ENCODE measurements at places on chromosomes 16 and 17.
A peak's percentile ranks its signal among the peaks of the same experiment; 100 is the strongest.

GRCh38 chr16:1645914-1646525 lies 32.1 kb upstream of the JPT2 start:
- no peak for DNase-seq

DNA sequence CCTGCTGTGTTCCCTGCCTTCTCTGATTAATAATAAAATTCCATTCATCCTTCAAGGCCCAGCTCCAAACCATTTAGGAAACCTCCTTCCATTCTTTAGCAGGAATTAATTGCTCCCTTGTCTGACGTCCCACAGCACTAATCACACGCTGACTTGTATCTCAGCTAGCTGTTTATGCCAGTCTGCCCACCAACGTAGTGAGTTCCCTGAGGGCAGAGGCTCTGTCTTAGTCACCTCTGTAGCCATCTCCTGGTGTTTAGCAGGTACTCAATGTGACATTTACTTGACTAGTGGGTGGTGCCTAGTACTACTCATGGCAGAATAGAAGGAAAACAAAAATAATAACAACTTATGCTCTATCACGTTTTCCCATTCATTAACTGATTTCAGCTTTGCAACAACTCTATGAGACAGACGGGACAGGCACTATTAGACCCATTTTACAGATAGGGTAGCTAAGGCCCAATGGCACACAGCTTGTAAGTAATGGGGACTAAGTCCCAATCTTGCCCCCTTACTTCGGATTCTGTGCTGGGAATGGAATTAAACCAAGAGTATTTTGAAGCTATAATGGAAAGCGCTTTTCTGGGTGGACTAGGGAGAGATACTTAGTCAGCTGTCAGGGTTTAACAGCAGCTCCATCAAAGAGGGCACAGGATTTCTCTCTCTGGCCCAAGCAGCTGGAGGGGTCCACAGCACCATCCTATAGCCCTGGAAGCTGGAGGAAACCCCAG lies 931 bp upstream of the WIPF2 start:
- no peak for DNase-seq

- no peak for DNase-seq
Observed at GRCh38 chr16:13005721-13006247, 104.4 kb downstream of the SHISA9 start.

DNA sequence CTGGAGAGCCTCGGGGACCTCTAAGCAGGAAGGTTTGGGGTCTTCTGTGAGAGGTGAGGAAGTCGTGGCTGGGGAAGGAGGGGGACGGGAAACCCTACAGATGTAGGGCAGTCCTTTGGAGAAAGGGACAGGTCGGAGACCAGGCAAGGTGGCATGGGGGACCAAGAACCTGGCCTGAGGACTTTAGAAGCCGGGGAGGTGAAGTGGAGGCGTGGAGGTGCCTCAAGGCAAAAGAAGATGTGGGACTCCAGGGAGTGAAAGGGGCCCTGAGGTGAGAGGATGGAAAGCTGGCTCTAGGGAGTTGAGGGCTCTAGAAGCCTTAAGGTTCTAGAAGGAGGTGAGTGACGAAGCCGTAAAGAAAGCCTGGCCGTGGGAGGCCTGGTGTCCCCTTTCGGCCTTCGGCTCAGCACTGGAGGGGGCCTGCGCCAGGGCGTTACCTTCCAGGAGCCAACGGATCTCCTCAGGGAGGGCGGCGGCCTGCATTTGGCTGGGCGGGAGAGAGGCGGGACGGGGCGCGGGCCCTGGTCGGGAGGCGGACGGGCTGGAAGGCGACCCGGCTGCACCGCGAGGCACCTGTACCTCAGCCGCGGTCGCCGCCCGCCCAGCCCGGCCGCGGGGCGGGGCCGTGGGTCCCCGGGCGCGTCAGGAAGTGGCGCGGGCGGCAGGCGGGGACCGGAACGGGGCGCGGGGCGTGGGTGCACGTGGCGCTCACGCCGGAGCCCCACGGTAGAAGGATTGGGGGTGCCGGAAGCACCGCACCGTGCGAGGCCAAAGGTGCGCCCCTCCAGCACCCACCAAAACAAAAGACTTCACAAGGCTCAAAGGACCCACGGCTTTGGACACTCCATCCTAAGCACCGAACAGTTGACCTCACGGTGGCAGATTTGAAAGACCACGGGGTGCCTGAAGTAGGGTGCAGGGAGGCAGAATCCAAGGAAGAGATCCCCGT lies at the start of gene SKAP1:
SKAP1 (minus strand) TSS at position 577 of the 949 bp plus-strand sequence.
- DNase-seq = no peak

GRCh38 chr17:57385975-57386374 lies 129.7 kb downstream of the MSI2 start:
- no peak for DNase-seq

DNA sequence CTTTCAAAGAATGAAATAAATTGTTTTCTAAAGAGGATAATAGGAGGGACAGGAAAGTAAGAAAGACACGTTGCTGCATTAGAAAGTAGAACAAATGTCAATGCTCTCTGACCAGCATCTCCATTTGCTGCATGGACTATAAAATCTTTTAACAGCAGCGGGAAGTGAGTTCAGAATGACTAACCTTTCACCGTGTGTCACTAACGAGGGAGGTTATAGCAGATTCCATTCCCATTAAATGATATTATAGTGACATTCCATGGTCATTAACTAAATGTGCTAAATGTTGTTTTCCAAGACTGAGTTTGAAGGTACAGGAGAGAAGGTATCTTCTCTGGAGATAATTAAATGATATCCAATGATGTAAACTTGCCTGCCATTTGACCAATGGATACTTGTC lies 127.1 kb upstream of the HS3ST3A1 start:
- DNase-seq = no peak

GRCh38 chr17:49699966-49700575 lies 7.7 kb downstream of the SLC35B1 start:
- DNase-seq = no peak

DNA sequence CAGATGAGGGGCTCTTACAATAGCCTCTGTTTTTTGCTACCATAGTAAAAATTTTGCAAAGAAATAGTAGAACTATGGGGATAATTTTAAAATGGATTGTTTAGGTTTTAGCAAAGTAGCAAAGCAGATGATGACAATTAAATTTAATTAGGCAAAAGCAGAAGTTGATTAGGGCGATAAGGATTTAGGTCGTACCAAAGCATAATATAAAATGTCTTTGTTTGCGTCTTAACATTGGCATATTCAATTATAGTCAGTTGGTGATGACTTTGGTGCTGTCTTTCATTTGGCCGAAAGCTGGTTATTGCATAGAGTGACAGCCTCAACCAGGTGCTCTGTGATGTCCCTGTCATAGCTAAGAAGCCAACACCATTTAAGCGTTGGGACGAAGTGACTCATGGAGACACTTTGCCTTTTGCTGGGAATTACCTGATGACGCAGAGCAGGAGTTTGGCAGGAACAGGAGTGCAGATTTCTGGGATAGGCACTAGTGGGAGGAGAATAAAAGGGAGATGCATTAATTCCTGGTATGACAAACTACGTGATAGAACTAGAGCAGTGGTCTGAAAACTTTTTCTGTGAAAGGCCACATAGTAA lies 38.3 kb downstream of the MAP2K6 start:
- DNase-seq = no peak

DNA sequence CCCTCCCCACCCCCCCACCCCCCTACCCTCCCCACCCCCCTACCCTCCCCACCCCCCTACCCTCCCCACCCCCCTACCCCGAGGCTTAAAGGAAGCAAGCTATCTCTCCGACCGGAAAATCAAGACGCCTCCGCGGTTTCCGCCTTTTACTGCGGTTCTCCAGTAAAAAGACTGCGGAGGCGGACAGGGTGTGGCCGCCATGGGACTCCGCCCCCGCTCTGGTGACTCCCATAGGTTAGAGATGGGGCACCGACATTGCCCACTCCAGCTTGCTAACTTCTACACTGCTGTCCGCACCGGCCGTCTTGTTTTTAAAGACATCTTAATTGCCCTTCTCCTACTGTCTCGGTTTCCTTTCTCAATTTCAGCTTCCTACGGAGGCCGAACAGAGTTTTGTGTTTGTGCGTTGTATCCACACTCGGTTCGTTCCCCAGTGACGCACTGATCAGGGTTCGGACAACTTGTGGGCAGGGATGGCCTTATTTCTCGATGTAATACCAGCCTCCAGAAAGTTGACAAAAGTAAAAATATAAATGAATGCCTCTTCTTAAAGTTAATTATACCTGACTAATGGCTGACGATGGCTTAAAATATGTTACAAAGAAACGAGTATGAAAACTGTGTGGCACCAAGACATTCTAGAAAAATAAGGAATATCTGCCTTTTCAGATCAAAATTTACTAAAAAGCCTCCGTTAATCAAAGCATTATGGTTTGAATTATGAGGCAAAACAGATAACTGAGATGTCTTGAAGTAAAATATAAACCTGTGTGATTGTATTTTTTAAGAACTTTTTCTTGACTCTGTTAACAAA lies 1.1 kb upstream of the ZNF200 start:
- no peak for DNase-seq

DNA sequence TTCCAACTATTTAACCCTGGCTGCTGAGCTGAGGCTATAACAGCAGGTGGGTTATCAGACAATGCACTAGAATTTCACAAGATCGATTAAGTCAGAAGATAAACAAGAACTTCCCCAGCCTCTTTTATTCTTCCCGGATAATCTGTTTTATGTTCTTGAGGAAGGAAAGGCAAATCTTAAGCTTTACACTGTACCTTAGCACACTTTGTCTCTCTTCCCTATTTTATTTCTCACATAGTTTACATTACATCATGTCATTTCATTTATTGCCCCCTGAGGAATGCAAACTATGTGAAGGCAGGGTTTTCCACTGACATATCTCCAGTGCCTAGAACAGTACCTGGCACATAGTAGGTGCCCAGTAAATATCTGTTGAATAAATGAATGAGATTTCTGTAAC lies 139.6 kb downstream of the SKAP1 start:
- DNase-seq = no peak

GRCh38 chr17:21240369-21241055 lies 12.7 kb downstream of the NATD1 start:
- no peak for DNase-seq

GRCh38 chr16:52851211-52851740 lies 201.4 kb downstream of the CHD9NB start:
- DNase-seq = no peak

GRCh38 chr17:59154721-59155438 lies at the start of gene SKA2:
TSS of gene SKA2 (minus strand) at chr17:59155186. CDS start at chr17:59155163, 23 bp downstream.
- DNase-seq = peak; percentile 100

GRCh38 chr16:27571433-27572326 lies 21.7 kb downstream of the KATNIP start:
- DNase-seq = no peak

DNA sequence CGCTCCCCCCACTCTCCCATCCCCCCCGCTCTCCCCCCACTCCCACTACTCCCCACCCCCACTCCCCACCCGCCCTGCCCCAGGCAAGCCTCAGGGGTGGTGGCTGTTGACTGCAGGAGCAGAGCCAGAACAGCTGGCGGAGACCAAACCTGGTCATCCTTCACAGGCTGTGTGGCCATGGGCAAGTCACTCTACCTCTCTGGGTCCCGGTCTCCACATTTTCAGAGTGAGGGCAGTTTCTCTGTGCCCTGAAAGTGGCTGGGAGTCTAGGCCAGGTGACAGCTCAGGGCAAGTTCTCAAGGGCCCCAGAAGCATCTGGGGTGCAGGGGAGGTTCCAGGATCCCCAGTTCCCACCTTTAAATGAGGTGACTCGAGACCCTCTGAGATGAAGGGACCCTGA lies 15.1 kb upstream of the BAHCC1 start:
- DNase-seq = no peak

GRCh38 chr17:82737967-82738877 lies 2.8 kb downstream of the FN3K start:
- DNase-seq = no peak

GRCh38 chr16:19716183-19716582 lies 1.8 kb downstream of the KNOP1 start:
- DNase-seq = no peak

- peak; percentile 59 for DNase-seq
Observed at GRCh38 chr17:76390003-76390421, 5.6 kb downstream of the SPHK1 start.

- DNase-seq = peak; percentile 55
Observed at GRCh38 chr17:65920996-65921395, 270.9 kb downstream of the CEP112 start.

DNA sequence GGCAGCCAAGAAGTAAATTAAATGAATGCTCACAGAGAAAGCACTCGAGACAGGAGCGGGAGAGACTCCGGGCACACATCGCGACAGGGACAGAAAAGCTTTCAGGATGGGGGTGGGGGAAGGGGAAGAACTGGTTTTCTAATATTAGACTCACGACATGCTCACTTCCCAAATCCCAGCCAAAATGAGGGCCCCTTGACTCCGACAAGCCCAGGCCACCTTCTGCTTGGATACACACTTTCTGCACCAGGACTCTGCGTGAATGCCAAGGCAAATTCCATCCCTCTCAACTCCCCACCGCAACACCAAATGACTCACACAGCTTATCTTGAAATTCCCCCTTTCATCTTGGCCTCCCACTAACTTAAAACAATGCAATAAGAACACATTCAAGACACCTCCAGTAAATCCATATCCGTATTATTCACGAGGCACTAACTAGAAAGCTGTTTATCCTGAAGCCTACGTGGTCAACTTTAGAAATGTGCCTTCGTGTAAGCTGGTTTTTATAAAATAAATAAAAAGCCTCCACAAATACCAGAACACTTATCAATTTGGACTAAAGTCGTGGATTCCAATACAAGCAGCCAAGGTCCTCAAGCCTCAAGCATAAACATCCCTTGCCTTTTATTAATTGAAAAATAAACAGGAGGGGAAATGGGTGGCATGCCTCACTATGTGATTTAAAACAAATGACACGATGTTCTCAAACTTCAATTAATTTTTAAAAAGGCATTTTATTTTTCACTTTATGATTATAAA lies 46.1 kb downstream of the NXN start:
- no peak for DNase-seq
